Dermis blood vessel endothelial cell (primary cell): ENCODE measurements at places on chromosomes 12 and 14. TPM values are rescaled to one million over a fixed set of nuclear protein-coding genes. Genes with fewer than 3 reads are reported as not detected.
A peak's percentile ranks its signal among the peaks of the same experiment; 100 is the strongest.

The TGFB3 gene
- 2.6 and 4.1 TPM in 2 replicates for total RNA-seq

DNA sequence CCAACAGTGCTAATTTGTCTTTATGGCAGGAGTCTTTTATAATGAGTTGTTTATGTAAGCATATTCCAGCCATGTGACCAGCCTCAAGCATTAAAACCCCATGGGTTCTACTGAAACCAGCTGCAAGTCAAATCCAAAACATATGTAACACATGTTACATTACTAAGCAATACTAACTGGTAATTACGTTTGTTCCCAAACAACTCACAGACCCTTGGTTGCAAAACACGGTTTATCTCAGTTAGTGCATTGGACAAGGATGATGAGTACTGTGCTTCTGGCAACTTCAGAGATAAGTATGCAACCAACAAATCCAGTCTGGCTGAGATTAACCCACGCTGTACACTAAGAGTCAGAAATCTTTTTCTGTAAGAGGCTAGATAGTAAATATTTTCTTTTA is 110.1 kb upstream of the FAR2 start:
- DNase-seq = no peak

- no peak for DNase-seq
Measured at GRCh38 chr12:117580015-117580717, 218.7 kb upstream of the NOS1 start.

The PRIMA1 gene
- not detected in 2 replicates for total RNA-seq

DNA sequence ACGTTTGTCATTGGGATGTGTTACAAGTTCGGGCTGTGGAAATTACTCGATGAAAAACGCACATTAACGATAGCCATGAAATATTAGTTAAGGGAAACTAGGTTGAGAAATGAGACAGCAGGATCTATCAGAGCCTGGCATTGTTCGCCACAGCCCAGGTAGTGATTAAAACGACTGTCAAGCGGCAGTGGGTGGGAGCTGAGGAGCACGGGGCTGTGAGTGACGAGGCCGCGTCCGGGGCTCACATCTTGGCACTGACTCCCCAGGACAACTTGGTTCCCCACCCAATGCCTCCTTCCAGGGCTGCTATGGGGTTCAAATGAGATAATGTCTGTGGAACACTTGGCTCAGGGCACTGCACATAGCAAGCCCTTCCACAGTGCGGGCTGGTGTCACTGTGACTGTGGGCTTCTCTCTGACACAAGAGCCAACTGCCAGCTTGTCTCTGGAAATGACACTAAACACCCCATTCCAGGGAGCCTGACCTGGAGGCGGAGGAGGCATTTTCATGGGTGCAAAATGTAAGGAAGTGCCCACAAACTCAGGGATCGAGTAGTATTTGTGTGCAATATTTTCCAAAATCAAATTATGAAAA is 19.3 kb downstream of the MMAB start:
- no peak for DNase-seq

- DNase-seq = no peak
Measured at GRCh38 chr12:124616394-124617221, 49.2 kb upstream of the NCOR2 start.

GRCh38 chr14:20609215-20610001 is 18.2 kb upstream of the RNASE12 start:
- DNase-seq = peak; percentile 90

The P2RX2 gene
- 0.17 TPM in 1 of 2 replicates, not detected in the other for total RNA-seq

The GCH1 gene
- 10.4 and 13.4 TPM in 2 replicates for total RNA-seq

DNA sequence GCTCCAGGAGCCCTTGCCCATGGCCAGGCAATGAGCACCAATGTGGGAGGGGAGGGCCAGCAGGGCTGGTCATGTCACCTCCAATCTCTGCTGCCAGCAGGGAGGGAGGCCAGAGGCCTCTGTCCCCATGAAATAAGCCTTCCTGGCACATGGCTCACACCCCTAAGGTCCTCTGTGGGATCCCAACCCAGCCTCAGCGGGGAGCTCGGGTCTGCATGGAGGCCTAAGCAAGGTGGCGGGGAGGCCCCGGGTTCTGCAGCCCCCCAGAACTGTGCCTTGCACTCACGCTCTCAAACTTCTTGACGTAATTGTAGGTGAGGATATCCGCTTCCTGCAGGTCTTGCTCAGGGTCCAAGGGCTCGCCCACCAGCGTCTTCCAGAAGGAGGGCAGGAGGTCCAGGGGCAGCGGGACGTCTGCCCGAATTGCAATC is 41.7 kb downstream of the TRAFD1 start:
- no peak for DNase-seq

The CLEC4D gene
- total RNA-seq = not detected in 2 replicates

GRCh38 chr14:64885559-64885958 is 5.9 kb upstream of the SPTB start:
- DNase-seq = no peak

The PPFIA2 gene
- total RNA-seq = not detected in 2 replicates
